ENCODE measurements at places on chromosomes 2 and 18. TPM values are rescaled to one million over a fixed set of nuclear protein-coding genes. Genes with fewer than 3 reads are reported as not detected.

The KIF1A gene
- 0.05 TPM for total RNA-seq

DNA sequence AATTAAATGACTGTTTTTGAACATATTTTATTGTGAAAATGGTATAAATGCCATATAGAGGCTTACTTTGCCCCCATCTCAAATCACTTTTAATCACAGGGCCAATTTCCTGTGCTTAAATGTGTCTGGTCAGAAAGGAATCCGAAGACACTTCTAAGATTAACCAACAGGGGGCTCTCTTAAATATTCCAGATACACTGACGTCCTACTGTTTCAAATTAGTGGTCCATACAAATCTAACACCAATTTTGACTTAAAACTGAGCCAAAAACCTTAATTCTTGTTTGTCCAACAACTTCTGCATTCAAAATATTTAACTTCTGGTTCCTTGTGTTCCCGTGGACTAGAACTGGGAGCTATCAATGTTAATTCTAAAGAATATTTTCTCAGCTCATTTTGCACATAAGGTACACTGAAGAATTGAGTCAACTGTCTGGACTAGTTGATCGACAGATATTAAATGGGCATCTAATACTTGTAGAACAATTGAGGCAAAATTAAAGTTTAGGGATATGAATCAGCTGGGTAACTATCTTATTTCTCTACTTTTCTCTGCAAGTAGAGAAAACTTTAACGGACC is 557.5 kb downstream of the ARHGAP15 start:
- H3K27me3 ChIP-seq: no peaks in the 10 kb centered on the region
- H3K4me1 ChIP-seq: no peaks in the 10 kb centered on the region
- H3K36me3 ChIP-seq: no peaks in the 10 kb centered on the region
- no peak overlapping the region for H3K4me3 ChIP-seq
- no peak overlapping the region for H3K27ac ChIP-seq

- H3K4me1 ChIP-seq: no peaks in the 10 kb centered on the region
- DNase-seq: no peak
- H3K27me3 ChIP-seq: no peaks in the 10 kb centered on the region
- no peaks in the 10 kb centered on the region for H3K36me3 ChIP-seq
- no peak overlapping the region for H3K27ac ChIP-seq
- H3K4me3 ChIP-seq: no peak overlapping the region
These were observed 118.7 kb upstream of the CNTNAP5 start for GRCh38 chr2:123906361-123906760.

GRCh38 chr2:167069855-167070254 is 181.6 kb downstream of the XIRP2 start:
- H3K4me1 ChIP-seq: no peaks in the 10 kb centered on the region
- no peak overlapping the region for H3K4me3 ChIP-seq
- H3K36me3 ChIP-seq: no peaks in the 10 kb centered on the region

- no peaks in the 10 kb centered on the region for H3K27me3 ChIP-seq
- H3K27ac ChIP-seq: no peak overlapping the region
- peaks cover 45% of the 10 kb centered on the region for H3K4me1 ChIP-seq
- DNase-seq: no peak
- no peaks in the 10 kb centered on the region for H3K36me3 ChIP-seq
These were observed 32.4 kb downstream of the SMAD2 start for GRCh38 chr18:47898055-47898454.

DNA sequence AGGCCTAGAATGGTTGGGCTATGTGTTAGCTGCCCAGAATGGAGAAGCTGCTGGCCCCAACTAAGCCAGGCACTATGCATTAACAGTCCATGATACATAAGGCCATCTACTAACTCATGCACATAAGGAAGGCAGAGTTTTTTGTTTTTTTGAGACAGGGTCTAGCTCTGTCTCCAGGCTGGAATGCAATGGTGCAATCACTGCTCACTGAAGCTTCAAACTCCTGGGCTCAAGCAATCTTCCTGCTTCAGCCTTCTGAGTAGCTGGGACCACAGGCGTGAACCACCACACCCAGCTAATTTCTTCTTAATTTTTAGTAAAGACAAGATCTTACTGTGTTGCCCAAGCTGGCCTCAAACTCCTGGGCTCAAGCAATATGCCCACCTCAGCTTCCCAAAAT is 37.6 kb downstream of the GPR45 start:
- H3K4me1 ChIP-seq: no peaks in the 10 kb centered on the region
- no peak overlapping the region for H3K27ac ChIP-seq
- H3K4me3 ChIP-seq: no peak overlapping the region

The GAREM2 gene
- 0.25 TPM for total RNA-seq

- no peak overlapping the region for H3K4me3 ChIP-seq
- DNase-seq: no peak
- no peaks in the 10 kb centered on the region for H3K36me3 ChIP-seq
- H3K27ac ChIP-seq: no peak overlapping the region
- no peaks in the 10 kb centered on the region for H3K4me1 ChIP-seq
These were observed 64.2 kb upstream of the TMEM17 start for GRCh38 chr2:62569907-62570841.

DNA sequence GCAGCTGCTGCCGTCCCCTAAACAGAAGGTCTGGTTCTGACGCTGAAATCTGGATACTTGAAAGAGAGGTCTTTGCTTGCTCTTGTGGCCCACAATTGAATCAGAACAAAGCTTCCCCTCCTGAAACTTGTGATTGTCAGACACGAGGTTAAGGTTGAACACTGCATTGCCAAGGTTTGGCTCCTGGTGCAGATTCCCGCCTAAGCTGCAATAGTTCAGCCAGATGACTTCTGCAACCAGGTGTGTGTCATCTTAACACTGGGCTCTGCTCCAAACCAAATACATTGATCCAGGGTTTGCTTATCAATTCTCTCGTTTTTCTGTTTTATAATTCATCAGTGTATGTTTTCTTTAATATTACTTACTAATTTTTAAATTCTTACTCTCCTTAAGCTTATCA is 14.6 kb downstream of the GKN1 start:
- H3K27ac ChIP-seq: no peak overlapping the region
- no peak overlapping the region for H3K4me3 ChIP-seq
- no peaks in the 10 kb centered on the region for H3K36me3 ChIP-seq

DNA sequence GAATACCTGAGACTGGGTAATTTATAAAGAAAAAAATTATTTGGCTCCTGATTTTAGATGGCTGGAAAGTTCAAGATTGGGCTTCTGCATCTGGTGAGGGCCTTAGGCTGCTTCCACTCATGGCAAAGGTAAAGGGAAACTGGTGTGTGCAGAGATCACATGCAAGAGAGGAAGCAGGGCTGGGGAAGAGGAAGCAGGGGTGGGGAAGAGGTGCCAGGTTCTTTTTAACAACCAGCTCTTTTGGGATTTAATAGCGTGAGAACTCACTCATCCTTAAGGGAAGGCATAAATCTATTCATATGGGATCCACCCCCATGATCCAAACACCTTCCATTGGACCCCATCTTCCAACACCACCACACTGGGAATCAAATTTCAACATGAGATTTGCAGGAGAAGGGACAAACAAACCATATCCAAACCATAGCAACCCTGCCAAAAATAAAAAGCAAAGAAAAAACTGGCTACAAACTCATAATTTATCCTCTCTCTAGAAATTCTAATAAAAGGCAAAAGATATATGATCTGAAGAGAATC is 30.4 kb downstream of the PRKRA start:
- no peak overlapping the region for H3K4me3 ChIP-seq
- no peak overlapping the region for H3K27ac ChIP-seq

- H3K36me3 ChIP-seq: no peaks in the 10 kb centered on the region
- no peak for DNase-seq
- no peaks in the 10 kb centered on the region for H3K4me1 ChIP-seq
- no peak overlapping the region for H3K27ac ChIP-seq
These were observed 152.8 kb downstream of the DSEL start for GRCh38 chr18:67363694-67364093.

DNA sequence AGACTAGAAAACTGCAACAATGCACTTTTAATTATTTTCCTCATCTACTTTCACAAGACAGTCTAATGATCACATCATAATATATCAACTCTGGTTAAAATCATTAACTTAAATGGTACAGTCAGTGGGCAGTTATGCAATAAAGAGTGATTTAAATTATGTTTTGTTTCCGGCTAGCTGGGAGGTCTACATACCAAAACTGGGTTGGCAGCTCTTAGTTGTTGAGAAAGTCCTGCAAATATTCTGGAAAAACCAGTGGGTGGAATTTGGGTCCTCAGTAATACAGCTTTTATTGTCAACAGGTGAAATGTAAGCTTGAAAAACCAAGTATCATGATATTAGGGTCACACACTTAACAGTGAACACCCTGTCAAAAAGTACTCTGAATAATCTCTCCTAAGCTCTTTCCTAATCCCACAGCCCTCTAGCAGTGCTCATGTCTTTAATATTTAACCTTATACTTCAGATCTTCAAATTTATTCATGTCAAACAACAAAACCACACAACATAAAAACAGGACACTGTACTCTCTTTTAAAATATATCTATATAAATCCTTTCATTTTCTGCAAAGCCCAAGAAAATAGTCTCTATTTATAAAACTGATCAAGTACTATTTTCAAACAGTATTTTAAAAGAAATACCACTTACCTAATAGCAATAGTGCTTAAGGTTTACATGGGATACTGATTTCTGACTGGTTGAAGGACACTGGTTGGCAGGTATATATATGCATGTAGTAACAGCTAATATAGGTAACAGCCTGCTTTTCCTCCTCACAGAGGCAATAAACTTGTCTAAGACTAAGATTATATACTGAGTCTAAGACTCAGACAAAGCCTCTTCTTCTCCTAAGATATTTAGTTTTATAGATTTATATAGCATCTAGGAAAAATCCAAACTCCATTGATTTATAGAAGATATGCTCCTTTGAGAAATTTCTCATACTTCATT is 103.8 kb downstream of the GAREM1 start:
- no peak overlapping the region for H3K4me3 ChIP-seq
- H3K27me3 ChIP-seq: no peaks in the 10 kb centered on the region
- no peak overlapping the region for H3K27ac ChIP-seq

GRCh38 chr2:172775319-172775718 is 39.7 kb downstream of the RAPGEF4 start:
- no peak overlapping the region for H3K27ac ChIP-seq
- H3K36me3 ChIP-seq: no peaks in the 10 kb centered on the region
- DNase-seq: no peak
- H3K27me3 ChIP-seq: no peaks in the 10 kb centered on the region
- no peaks in the 10 kb centered on the region for H3K4me1 ChIP-seq

The TWIST2 gene
- total RNA-seq: 1.9 TPM

The EMILIN2 gene
- 1.9 TPM for total RNA-seq

DNA sequence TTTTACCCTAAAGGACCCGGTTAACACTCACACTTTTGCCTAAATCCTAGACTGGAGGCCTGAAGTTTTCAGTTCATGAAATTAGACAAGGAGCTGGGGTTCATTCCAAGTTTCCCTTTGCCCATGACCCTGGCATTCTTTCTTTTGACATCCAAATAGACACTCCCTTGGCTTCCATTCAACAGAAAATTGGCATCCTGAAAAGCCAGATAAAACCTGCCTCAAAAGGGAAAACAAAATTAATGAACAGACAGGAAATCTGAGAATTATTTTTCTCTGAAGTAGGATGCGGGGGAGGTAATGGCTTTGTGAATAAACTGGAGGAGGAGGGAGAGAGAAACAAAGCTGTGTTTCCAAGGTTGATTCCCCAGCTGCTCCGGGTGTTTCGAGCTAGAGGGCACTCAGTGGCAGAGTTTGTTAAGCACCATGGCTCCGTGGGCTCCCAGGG is 41.0 kb downstream of the SPP2 start:
- H3K4me1 ChIP-seq: no peaks in the 10 kb centered on the region
- H3K27me3 ChIP-seq: no peaks in the 10 kb centered on the region
- H3K4me3 ChIP-seq: no peak overlapping the region
- no peaks in the 10 kb centered on the region for H3K36me3 ChIP-seq
- no peak overlapping the region for H3K27ac ChIP-seq

GRCh38 chr2:219509780-219510511 is 4.3 kb upstream of the ASIC4 start:
- peaks cover 13% of the 10 kb centered on the region for H3K36me3 ChIP-seq
- DNase-seq: no peak
- peaks cover 16% of the 10 kb centered on the region for H3K4me1 ChIP-seq
- H3K4me3 ChIP-seq: peak overlapping the region; percentile 47
- no peak overlapping the region for H3K27ac ChIP-seq

GRCh38 chr2:136308611-136309010 is 190.7 kb upstream of the CXCR4 start:
- H3K36me3 ChIP-seq: no peaks in the 10 kb centered on the region
- H3K4me3 ChIP-seq: no peak overlapping the region
- no peaks in the 10 kb centered on the region for H3K4me1 ChIP-seq
- DNase-seq: no peak

DNA sequence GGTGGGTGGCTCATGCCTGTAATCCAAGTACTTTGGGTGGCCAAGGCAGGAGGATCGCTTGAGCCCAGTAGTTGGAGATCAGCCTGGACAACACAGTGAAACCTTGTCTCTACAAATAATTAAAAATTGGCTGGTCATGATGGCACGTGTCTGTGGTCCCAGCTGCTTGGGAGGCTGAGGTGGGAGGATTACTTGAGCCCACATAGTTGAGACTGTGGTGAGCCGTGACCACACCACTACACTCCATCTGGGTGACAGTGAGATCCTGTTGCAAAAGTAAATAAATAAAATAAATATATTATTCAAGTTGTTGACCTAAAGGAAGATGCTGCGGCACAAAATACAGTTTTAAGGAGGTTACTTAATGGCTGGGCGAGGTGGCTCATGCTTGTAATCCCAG is 72.7 kb downstream of the LAMA3 start:
- H3K36me3 ChIP-seq: no peaks in the 10 kb centered on the region
- no peaks in the 10 kb centered on the region for H3K27me3 ChIP-seq
- no peak overlapping the region for H3K27ac ChIP-seq
- H3K4me1 ChIP-seq: no peaks in the 10 kb centered on the region
- no peak overlapping the region for H3K4me3 ChIP-seq

The LHCGR gene
- total RNA-seq: not detected

The SERPINB3 gene
- not detected for total RNA-seq

DNA sequence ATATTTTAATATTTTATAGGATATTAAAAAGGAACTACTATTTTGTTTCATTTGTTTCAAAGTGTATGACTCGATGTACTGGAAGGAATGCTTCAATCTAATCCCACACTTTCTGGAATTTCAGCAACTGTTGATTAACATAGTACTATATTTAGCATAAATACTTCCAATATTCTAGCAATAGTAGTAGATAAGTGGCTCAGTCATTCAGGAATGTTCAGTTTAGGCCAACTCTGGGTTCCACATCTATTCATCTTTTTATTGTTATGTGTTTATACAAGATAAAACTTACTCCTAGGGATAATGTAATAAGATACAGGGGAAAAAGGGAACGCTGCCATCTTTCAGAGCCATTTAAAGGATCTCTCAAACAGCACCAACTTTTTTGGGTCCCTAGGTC is 22.3 kb upstream of the ORC2 start:
- no peaks in the 10 kb centered on the region for H3K27me3 ChIP-seq
- no peak overlapping the region for H3K27ac ChIP-seq
- DNase-seq: no peak
- H3K4me3 ChIP-seq: no peak overlapping the region
- peaks cover 2% of the 10 kb centered on the region for H3K36me3 ChIP-seq

DNA sequence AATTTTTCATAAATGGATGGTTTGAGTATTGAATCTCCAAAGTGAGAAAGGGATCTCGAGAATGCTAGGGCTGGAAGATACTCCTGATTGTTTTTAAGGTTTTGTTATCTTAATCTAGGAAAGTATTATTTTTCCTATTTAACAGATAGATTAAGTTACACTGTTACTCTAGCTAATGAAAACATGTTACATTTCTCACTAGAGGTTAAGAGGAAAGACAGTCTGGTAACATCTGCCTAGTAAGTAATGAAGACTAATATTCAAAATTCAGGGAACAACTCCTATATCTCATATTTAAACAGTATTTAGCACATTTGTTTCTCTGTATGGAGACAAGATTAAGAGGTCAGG is 2.0 kb downstream of the GALNT3 start:
- DNase-seq: no peak
- H3K27me3 ChIP-seq: peaks cover 27% of the 10 kb centered on the region
- H3K27ac ChIP-seq: no peak overlapping the region

The BMP10 gene
- not detected for total RNA-seq

All from gastrocnemius medialis (tissue), 4 donors.